Myocyte (in vitro differentiated cells): ENCODE measurements at places on chromosomes 13 and 19. TPM values are rescaled to one million over a fixed set of nuclear protein-coding genes. Genes with fewer than 3 reads are reported as not detected.

The LGALS7 gene
- total RNA-seq = not detected in 2 replicates

The JSRP1 gene
- 303 and 333 TPM in 2 replicates for total RNA-seq

The C19orf33 gene
- total RNA-seq = not detected in 2 replicates

The SBNO2 gene
- 23.3 and 25.0 TPM in 2 replicates for total RNA-seq

The IZUMO1 gene
- 0.08 TPM in 1 of 2 replicates, not detected in the other for total RNA-seq

The ZFP14 gene
- total RNA-seq = 2.5 and 4.8 TPM in 2 replicates

The C13orf46 gene
- total RNA-seq = not detected in 2 replicates

- no peak for DNase-seq
Observed at GRCh38 chr19:31546205-31546960, 197.1 kb upstream of the TSHZ3 start.

DNA sequence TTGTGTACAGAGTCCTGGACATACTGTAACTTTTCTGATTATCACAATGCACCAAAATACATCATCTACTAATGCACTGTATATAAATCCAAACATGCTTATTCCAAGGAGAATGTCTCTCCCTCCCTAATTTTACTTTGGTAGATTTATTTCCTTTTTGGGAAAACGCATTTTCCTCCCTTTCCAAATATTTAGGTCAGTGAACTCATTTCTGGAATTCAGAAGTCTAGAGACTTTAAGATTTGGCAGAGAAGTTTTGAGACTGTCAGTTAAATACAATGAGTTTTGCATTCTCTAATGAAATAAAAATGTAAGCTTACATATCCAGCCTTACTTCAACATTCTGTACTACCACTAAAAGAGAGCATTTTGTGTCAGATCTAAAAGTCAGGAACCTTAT, 165.8 kb upstream of the EDNRB start:
- DNase-seq = no peak

- DNase-seq = no peak
Observed at GRCh38 chr13:113437408-113438010, 15.8 kb downstream of the ADPRHL1 start.

GRCh38 chr19:5149932-5150901, 181.3 kb downstream of the KDM4B start:
- DNase-seq = no peak

- DNase-seq = no peak
Observed at GRCh38 chr13:95155093-95155492, 146.2 kb downstream of the ABCC4 start.

DNA sequence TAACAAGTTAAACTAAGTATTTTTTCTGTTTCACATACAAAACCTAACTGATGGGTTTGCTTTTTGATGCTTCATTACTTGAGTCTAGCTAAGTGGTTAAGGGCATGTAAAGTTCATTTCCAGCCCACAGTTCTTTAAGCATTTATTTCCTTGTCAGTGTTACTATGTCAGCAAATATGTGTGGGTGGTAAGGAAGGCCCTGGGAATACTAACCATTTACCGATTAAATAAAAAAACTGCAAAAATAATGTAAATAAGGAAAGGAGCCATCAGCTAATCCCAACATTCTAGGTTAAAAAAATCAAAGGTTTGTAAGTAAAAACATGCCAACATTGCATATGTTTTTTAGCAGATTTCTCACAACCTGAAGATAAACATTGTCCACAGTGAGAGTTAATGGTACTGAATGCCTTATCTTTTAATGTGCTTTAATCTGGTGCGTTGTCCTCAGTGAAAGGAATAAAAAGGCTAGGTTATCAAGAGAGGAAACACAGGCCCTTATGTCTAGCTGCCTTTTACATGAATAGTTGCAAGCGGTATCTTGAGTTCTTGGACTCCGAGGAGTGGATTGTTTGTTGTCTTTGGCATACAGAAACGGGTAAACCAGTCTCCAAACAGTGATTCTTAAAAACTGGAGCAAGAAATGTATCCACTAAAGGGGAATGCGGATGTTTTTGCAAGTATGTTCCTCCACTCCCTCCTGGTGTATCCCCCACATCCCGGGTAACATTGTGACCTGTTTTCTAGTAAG, 949.6 kb upstream of the SLC10A2 start:
- no peak for DNase-seq

- DNase-seq = no peak
Observed at GRCh38 chr19:31572102-31572975, 223.1 kb upstream of the TSHZ3 start.

DNA sequence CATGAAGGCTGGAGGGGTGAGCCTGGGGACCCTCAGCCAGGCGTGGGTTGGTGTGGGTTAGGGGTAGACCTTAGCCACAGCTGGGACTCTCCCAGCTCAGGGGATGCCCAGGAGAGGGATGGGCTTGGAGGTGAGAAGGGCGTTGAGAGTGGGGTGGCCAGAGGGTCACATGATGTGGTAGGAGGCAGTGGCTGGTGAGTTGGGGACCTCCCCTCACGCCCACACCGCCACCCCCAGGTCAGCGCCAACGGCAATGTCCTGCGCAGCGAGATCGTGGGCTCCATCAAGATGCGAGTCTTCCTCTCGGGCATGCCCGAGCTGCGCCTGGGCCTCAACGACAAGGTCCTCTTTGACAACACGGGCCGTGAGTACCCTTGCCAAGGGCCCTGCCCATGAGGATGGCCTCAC, 28.5 kb downstream of the AP1M1 start:
- no peak for DNase-seq

DNA sequence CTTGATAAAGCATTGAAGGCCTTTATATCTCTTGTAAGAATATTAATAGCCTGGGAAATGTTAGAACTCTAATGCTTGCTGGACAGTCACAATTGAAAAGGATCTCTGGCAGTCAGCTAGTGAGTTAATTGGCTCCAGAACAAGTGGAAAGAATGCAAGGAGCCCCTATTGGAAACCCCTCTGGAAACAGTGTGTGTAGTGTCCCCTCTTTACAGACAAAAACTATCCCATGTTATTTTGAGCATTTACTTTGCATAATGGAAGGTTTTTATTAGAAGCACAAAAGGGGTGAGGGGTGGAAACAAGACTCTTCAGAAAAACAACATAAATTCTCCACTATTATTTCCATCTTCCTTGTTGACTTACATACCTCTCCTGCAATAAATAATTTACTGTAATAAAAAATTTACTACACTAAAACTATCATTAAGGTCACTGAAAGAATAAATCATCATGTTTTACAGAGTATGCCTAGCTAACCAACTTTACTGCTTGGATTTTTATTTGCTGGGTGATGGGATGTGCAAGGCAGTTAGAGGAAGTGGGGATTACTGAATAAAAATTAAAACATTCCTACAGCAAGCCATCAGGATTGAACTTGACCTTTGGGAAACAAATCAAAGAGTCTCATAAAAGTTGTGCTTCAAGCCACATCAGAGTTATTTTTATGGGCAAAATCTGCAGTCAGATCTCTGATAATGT, 610.4 kb downstream of the TBC1D4 start:
- DNase-seq = no peak
